ENCODE measurements at places on chromosomes 7 and 10.

GRCh38 chr10:104434601-104435000 lies 81.0 kb downstream of the CFAP58 start:
- DNase-seq: no peak

- DNase-seq: no peak
Observed at GRCh38 chr10:73641328-73642060, at the start of gene MYOZ1. Gene MYOZ1, minus strand, starts transcription at chr10:73641474. Its CDS starts 1,457 bp downstream, at chr10:73640017.

- no peak for DNase-seq
Observed at GRCh38 chr10:48523212-48523819, 81.6 kb downstream of the ARHGAP22 start.

GRCh38 chr7:1156782-1157535 lies 3.0 kb downstream of the ZFAND2A start:
- no peak for DNase-seq

DNA sequence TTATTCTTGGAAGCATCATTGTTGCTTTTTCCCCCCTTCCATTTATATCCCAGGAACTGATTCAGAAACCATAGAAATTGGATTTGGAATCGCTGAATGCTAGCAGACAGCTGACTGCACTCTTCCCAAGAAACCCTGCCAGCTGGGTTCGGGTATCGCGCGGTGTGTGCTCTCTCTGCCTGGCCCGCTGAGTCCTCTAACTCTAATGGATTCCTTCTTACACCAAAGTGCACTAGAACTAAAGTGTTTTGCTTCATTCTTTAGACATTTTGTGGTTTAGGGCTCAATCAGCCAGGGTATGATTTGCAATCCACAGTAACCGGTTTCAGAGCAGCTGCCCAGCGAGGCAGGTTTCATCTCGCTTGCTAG lies 92.2 kb downstream of the EGFR start:
- DNase-seq: no peak

- no peak for DNase-seq
Observed at GRCh38 chr7:91892099-91892705, 11.7 kb upstream of the MTERF1 start.

DNA sequence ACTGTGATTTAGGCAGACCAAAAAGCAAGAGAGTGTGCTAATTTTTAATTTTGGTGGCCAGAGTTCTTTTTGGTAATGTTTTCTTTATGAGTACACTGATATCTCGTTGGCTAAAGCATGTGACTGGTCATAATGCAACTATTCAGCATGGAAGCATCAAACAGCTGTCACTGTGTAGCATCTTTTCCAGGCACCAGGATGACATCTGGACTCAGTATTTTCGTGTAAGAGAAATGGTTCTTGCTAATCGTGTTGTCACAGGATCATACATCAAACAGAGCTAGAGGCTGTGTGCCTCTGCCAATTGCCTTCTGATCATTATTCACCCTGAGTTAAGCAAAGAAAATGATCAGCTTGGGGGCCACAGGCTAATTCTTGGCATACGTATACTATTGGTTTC lies 118.9 kb downstream of the SND1 start:
- no peak for DNase-seq

- no peak for DNase-seq
Observed at GRCh38 chr7:96200740-96201139, 121.2 kb downstream of the SLC25A13 start.

DNA sequence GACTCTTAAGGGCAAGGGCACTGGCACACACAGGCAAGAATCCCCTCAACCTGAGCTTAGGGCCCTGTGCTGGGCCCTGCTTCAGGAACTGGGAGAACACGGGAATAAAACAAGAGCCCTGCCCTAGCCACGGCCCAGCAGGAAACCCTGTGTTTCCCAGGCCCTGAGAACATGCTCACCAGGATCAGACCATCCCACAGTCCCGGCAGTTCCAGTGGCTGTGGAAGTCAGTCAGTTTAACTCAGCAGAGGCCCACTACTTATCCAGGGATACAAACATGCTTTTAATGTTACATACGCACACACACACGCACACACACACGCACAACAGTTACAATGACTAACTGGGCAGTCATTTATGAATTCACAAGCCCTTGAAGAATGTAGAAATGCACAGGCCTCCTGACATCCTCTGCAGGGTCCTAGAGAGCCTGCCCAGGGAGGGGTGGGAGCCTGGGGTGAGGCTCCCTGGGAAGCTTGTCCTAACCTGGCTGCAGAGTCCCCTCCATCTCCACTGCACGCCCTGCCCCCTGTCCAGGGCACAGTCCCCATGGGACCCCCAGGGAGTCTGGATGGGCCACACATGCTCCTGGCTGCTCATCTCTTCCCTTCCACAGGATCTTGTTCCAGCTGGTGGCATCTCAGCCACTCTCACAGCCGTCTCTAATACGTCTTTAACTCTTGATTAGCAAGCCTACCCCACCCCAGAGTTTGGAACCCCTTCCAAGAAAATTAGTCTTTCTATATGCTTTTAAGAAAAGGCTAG lies 97.6 kb downstream of the TCERG1L start:
- DNase-seq: no peak

All from activated CD8-positive, alpha-beta memory T cell treated with anti-CD3 and anti-CD28 coated beads for 1 hour (primary cell).